RKO (cell line): ENCODE measurements at places on chromosomes 1 and 21.
A peak's percentile ranks its signal among the peaks of the same experiment; 100 is the strongest.

DNA sequence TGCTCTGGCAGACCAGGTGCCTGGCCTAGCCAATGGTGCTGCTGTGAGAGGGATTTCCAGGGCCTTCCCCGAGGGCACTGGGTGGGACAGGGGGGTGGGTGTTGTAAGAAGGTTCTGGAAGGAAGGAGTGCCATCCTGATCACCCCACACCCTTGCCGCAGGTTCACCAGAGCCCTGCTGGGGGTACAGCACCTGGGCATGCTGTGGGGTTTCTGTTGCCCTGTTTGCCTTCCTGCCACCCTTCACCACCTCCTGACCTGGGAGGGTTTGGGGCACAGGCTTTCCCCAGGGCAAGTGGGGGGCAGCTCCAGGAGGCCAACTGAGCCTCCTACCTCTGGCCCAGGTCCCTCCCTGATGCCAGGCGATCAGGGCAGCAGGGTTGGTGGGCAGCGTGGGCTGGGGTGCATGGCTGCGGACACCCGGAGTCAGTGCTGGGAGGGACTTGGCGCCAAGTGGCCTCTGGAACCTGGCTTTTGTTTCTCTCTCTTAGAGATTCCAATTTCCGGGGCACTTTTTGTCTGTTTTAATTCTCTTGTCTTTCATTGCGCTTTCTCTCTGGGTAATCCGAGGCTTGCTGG, 318.8 kb downstream of the PTPRU start:
- DNase-seq: no peak

DNA sequence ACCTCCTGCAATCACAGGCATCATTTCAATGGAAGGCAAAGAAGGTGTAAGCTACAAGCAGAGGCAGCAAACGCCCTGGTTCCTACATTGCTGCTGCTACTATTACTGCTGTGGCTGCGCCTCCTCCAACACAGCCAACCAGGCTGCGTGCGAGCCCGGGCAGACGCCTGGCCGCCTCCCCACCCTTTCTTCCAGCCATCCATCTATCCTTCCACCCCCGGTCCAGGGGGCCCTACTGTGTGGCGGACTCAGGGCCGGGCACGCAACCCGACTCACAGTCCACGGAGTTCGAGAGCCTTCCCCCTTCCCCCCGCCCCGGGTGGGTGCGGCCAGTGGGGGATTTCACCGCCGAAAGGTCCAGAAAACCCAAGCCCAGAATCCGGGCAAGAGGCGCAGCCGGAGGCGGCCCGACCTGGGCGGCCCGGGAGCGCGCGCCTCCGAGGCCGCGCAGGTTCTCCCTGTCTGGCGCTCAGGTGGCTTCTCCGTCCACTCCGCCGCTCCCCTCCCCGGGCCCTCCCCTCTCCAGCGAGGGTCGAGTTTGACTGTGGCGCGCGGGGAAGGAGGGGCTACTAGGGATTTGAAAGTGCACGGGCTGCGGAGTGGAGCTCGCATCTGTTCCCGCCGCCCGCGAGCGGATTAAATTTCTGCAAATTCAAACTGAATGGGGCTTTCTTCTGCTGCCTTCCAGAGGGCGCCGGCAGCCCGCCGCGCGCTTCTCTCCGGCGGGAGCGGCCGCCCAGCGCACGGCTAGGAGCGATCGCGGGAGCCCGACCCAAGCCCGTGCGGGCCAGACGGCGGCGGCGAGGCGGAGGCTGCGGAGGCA, at the start of gene HUNK:
TSS of gene HUNK (plus strand) at position 569 of the 823 bp plus-strand sequence. CDS start 655 bp downstream, outside the sequence.
- peak; percentile 30 for DNase-seq

DNA sequence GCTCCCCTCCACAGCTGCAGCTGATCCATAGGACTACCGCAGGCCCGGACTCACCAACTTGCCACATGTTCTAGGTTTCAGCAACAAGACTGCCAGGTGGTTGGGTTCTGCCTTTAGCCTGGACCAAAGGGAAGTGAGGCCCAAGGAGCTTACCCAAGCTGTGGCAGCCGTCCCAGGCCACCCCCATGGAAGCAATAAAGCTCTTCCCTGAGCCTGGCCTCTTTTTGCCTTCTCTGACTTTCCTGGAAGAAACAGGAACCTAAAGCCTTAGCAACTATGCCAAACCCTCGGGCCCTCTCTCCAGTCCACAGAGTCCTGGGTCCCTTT, 2.7 kb upstream of the ARTN start:
- DNase-seq: no peak

GRCh38 chr1:192913683-192914082, 104.8 kb downstream of the RGS2 start:
- DNase-seq: no peak

DNA sequence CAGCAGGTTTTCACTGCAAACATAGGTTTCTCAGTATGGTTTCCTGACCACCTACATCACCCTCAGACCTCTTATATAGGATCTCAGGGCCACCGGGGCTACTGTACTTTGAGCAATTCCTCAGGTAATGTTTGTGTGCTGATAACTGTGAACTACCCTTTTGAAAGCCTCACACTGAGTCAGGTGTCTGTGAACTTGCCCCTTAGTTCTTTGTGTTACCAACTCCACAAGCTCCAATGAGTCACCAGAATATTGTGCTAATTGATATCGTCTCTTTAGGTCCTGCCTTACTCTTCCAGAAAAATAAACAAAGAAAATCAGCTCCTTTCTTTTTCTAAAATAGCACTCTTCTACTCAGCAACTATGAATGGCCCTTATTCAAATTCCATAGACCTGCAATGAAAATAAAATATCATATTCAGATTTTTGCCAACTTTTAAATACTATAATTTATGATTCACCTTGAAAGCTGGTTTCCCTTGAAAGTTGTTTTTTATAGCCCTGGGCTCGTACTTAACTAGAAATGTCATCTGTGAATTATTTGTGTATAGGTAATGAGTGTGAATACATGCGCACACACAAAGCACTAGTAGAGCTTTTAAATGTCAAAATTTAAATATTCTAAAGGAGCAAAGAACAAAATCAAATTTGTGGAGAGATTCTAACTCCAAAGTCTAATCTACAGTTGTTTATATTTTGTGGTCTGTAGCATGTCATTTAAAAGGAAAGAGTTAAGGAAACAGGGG, 88.1 kb upstream of the WARS2 start:
- DNase-seq: no peak

- DNase-seq: no peak
Observed at GRCh38 chr1:155809088-155809487, 47.9 kb downstream of the GON4L start.

- DNase-seq: peak; percentile 49
Observed at GRCh38 chr1:27357281-27358037, 9.3 kb downstream of the MAP3K6 start.
